CD4-positive, alpha-beta T cell treated with Interleukin-17A for 1 hour (primary cell): ENCODE measurements at places on chromosomes 7 and 10.

- DNase-seq, result peak; percentile 21
Observed at GRCh38 chr10:51010977-51011376, 63.3 kb upstream of the PRKG1 start.

DNA sequence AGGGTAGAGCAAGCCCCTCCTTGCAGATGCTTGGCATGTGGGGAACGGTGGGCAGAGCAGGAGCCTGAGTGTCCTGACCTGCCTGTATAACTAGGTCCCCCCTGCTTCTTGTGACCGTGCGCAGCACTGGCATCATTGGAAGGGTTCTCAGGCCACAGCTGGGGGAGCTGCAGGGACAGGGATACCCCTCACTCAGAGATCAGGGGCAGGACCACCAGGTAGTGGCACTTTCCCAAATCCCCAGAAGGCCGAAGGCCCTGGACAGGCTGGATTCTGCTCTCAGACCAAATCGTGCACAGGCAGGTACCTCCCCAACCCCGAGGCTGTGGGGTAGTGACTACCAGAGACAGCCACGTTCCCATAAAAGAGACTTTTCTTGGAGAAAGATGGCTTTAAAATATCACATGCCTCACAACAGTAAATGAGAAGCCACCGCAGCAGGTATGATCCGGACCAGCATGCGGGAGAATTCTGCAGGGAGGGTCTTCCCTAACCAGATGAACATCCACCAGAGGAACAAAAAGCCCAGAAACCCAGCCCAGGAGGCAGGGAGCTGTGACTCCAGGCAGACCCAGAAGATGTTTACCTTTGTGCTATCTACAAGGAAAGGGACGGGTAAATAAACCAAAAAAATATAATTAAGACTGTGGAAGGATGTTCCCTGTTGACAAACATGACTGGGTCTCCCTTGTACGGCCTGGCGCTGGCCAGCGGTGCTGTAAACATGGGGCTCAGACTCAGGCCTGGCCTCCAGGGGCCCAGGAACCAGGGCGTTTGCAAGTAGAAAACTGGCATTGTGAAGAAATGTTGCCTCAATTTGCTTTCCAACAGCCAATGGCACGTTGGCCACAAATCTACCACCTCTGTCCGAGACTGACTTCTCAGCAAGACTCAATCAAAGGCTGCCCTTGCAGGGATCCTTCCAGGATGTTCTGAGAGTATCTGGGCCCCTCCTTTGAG is 180.0 kb downstream of the TNS3 start:
- DNase-seq, result no peak

DNA sequence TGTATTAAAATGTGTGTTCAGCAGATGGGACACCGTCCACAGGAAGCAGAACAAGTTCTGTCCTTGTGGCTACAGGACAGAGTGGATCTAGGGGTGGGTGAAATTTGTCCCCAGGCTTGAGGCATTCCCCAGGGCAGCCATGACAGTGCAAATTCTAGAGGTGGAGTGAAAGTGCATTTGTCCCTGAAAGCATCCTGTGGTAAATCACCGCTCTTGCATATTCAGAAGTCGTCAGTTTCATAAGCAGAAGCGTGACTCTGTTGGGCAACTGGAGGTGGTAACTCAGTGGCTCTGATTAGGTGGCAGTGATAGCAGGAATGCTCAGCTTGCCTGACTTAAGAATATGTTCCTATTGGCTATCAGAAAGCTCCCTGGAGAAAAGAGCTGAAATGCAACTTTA is 96.6 kb downstream of the SNX10 start:
- DNase-seq, result no peak

GRCh38 chr10:100349672-100350071 is 2.6 kb downstream of the SCD start:
- no peak for DNase-seq

DNA sequence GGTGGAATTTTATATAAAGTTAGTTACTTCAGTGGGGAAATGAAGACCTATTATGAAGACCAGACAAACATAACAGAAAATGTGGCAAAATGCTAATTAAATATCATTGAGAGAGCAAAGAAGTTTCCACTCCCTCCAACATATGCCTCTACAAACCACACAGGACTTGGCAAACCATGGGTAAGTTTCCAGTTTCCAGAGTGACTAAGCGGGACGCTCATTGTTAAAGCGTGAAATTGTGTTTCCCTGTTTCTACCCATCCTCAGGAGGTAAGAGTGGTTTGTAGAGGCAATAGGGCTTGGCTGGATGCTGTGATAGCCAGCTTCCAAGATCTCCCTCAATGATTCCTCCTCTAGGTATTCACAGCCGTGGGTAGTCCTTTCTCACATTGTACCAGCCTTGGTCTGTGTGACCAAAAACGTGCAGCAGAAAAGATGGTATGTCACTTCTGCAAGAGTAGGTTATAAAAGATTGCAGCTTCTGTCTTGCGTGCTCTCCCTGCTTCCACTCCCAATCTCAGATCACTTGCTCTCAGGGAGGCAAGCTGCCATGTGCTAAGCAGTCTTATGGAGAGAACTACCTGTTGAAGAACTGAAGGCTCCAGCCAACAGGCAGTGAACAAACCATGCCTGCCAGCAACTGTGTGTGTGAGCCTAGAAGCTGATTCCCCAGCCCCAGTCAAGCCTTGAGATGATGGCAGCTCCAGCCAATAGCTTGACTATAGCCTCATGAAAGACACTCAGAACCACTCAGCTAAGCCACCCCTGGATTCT is 35.7 kb downstream of the CBX3 start:
- DNase-seq, result no peak

DNA sequence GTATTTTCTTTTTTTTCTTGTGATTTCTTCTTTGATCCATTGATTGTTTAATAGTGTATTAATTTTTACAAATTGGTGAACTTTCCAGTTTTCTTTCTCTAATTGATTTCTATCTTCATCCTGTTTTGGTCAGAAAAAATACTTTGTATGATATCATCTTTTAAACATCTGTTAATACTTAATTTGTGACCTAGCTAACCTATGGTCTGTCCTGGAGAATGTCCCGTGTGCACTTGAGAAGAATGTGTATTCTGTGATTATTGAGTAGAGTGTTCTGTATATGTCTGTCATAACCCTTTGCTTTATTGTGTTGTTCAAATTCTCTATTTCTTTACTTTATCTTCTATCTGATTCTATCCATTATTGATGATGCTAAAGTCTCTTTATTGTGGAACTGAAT is 65.8 kb upstream of the ZEB1 start:
- DNase-seq, result no peak

DNA sequence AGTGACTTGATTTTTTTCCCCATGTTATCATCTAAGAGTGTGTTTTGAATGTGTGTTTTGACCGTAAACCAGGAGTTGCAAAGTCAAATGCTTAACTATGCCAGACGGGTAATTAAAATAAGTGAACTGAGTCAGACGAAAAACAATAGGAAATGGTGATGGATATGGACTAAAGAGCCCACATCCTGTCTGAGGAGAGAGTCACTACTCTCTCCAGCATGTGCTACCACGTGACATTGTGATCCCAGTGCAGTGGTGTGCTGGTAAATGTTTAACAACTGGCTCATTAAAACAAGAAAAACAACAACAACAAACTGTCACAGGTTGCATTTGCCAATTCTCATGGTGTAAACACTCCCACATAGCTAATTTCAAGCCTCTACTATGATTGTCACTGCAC is 164.3 kb downstream of the SUGCT start:
- DNase-seq, result no peak

GRCh38 chr7:44050915-44051560 is 6.5 kb downstream of the DBNL start:
- no peak for DNase-seq

GRCh38 chr7:30543813-30544525 is 39.3 kb upstream of the GGCT start:
- DNase-seq, result no peak

- no peak for DNase-seq
Observed at GRCh38 chr7:143248761-143249354, 14.4 kb upstream of the GSTK1 start.
